ENCODE measurements at places on chromosomes 7 and 10. TPM values are rescaled to one million over a fixed set of nuclear protein-coding genes. Genes with fewer than 3 reads are reported as not detected.

DNA sequence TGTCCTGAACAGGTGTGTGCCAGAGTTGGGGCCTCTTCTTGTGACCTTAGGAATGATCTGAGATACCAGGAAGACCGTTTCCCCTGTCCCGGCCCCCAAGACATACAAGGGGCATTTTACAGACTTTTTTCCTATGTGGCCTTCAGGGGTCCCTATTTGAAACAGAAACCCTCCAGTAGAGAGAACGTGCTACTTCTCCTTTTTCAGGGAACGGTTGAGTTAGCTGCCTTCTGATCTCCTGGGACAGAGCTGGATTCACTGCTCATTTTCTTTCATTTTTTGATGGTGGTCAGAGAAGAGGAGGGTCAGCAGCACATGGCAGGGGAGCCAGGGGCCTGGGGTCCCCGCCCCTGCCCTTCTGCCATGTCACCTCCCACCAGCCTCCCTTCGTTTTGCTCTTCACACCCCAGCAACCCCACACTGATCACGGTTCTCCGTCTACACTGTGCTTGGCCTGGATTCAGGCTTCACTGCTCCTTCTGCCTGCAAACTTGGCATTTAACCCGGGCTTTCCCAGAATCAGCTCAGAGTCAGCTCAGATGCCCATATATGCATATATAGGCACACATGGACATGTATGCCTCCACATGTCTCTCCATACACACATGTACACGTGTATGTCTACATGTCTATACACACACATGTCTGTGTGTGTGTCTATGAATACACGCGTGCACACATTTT lies 138.1 kb upstream of the BTBD16 start:
- H3K4me1 ChIP-seq = peaks cover 76% of the 10 kb centered on the region
- peak overlapping the region; percentile 97 for H3K27ac ChIP-seq
- H3K36me3 ChIP-seq = no peaks in the 10 kb centered on the region
- peak; percentile 75 for DNase-seq
- no peak overlapping the region for H3K4me3 ChIP-seq

- no peak for DNase-seq
- H3K27me3 ChIP-seq = no peaks in the 10 kb centered on the region
- H3K4me3 ChIP-seq = no peak overlapping the region
- peaks cover 6% of the 10 kb centered on the region for H3K4me1 ChIP-seq
- no peak overlapping the region for H3K27ac ChIP-seq
These were observed 423.8 kb downstream of the GFRA1 start for GRCh38 chr10:115849197-115849596.

CTBP2 gene
- total RNA-seq = 119 TPM

HILPDA gene
- total RNA-seq = 16.4 TPM

- no peaks in the 10 kb centered on the region for H3K36me3 ChIP-seq
- H3K27ac ChIP-seq = peak overlapping the region; percentile 86
- DNase-seq = peak; percentile 58
- peaks cover 5% of the 10 kb centered on the region for H3K4me1 ChIP-seq
- peak overlapping the region; percentile 67 for H3K4me3 ChIP-seq
These were observed 519 bp downstream of the ITGB8 start for GRCh38 chr7:20330928-20331909.

GRCh38 chr7:114468844-114469243 lies 54.2 kb downstream of the FOXP2 start:
- H3K36me3 ChIP-seq = no peaks in the 10 kb centered on the region
- no peak overlapping the region for H3K27ac ChIP-seq
- H3K4me3 ChIP-seq = no peak overlapping the region
- DNase-seq = no peak

OPN4 gene
- not detected for total RNA-seq

DNA sequence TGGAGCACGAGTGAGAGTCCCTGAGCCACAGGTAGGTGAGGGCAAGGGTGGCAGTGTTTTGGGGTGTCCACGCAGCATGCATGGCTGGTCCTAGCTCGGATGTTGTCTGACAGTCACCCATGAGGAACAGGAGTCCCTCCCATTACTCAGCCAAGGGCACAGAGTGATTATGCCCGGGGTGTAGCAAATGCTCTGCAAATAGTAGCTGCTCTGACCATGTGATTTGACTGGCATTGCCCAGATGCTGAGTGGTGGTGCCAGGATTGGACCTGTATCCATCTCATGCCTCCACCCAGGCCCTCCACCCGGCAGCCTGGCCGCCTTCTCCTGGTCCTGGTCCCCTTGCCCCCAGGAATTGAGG lies 150.8 kb downstream of the GRK5 start:
- no peaks in the 10 kb centered on the region for H3K27me3 ChIP-seq
- no peaks in the 10 kb centered on the region for H3K36me3 ChIP-seq

DNA sequence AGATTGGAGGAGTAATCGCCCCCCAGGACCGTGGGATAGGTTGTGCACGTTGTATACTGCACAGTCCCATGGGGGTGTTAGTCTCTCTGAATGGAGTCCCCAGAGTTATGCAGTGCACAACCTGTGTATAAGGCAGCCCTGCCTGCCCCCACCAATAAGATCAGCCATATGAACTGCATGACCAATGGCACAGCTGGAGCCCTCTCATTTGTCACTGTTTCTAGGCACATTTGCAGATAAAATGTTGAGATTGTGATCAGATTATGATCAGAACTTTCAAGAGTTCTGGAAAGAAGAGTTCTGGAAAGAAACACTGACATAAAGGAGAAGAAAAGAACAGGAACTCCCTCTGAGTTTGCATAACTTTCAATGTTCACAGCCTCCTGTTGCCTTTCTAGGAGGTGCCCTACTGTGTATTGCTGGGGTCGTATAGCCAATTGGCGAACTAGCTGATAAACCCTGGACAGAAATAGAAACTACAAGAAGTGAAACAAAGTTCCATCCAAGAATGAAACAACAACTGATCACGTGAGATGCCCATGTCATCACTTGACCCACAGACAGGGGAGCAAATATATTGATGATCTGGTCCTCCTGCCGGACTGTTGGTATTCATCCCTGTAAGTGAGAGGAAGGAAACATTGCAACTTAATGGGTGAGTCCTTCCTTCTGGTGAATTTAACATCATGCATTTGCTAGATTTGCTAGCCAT lies 49.6 kb upstream of the TOMM7 start:
- no peaks in the 10 kb centered on the region for H3K36me3 ChIP-seq
- H3K4me1 ChIP-seq = no peaks in the 10 kb centered on the region
- no peak overlapping the region for H3K4me3 ChIP-seq
- no peak overlapping the region for H3K27ac ChIP-seq

EZH2 gene
- total RNA-seq = 0.75 TPM

Data from thyroid gland (tissue), 4 donors.